DMS153 (cell line): ENCODE measurements at places on chromosomes 5 and 9.

GRCh38 chr5:114266374-114266773, 95.5 kb upstream of the KCNN2 start:
- no peak for DNase-seq

DNA sequence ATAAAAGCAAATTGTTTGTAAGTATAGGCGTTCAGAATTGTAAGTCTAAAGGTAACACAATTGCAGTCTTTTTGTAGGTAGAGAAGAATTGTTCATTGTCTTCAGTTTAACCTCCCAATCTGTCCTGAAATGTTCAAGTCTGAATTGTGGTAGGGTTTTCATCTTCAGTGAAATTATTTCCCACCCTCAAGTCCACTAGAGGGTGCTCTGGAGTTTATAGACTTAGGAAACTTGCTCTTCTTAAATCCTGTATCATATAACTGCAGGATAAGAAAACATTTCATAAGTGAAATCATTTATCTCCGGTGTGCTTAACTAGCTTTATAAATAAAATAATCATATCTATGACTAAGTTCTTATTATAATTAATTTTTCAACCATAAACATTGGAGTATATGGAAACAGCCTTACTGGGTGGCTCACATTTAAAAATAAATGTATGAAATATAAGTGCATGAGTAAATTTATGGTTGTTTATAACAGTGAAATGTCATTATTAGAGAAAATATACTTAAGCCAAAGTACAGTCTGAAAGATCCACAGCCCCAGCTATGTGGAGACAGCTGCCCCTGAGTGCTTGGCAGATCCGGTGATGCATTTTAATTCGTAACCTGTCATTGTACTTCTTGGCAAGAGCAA, 182.4 kb upstream of the OTULINL start:
- DNase-seq, result peak; percentile 47

- DNase-seq, result no peak
Observed at GRCh38 chr5:133682451-133682850, 70.1 kb upstream of the FSTL4 start.

- DNase-seq, result no peak
Observed at GRCh38 chr5:77102549-77102948, 15.5 kb upstream of the ZBED3 start.

DNA sequence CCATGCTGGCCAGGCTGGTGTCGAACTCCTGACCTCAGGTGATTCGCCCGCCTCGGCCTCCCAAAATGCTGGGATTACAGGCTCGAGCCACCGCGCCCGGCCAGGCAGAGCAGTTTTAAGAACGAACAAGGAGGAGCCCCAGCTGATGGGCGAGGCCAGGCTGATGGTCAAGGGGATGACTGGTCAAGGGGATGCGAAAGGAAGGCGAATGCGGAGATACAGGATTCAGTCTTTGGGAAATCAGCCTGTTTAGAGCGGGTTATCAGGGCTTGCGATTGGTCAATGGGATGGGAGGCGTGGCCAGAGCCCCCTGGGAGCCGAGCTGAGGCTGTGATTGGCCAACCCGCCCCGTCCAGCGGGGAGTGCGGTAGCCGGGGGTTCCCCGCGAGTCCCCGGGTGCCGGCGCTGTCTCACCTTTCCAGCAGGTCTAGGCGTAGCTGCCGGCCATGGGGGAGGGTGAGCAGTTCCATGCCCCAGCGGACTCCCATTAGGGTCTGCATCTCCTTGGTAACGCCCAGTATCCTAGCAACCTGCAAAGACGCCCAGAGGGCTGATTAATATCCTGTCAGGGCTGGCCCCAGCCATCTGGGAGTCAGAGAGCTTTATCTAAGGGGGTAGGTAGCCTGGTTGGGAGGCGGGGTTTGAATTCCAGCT, 7.5 kb upstream of the TOR2A start:
- peak; percentile 61 for DNase-seq

DNA sequence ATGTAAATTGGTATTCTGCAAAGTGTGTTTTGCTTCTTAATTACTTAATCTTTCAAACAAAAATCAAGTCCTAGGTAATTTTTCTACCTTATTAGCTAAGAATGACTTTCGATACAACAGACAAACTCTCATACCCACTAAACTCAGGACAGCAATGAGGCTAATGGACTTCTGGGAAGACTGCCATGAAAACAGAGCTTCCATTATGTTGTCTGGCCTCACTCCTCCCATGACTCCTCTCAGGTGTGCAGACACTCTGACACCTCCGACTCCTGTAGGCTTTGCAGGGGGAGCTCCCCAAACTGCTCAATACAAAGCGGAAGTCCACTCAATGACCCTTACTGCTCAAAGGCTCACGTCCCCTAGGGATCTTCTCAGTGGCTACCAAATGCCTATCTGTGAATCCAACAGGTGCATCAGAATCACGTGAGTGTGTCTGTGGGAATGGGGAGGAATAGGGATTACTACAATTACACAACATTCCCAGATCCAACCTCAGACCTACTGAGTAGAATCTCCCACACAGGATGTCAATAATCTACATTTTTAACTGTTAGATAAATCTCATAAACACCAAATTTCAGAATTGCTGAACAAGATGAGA, 289.9 kb downstream of the RAB3C start:
- peak; percentile 49 for DNase-seq

- DNase-seq, result no peak
Observed at GRCh38 chr5:96875791-96876291, 459 bp upstream of the ERAP2 start.

DNA sequence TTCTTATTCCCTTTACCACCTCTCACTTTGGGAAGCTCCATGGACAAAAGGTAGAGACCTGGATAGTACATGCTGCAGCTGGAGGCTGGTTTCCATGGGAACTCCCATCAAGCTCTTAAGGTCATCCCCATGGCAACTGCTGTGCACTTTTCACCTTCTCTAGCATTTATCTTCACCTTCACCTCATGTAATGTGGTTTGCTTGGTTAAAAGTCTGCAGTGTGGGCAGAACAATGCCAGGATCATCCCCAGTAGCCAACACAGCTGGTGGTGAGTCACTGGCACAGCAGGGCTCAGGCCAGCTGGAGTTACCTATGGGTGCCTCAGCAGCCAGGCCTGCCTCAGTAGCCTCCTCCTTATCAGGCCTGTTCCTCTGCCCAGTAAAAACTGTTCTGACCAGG, 210.5 kb downstream of the GRIA1 start:
- no peak for DNase-seq

DNA sequence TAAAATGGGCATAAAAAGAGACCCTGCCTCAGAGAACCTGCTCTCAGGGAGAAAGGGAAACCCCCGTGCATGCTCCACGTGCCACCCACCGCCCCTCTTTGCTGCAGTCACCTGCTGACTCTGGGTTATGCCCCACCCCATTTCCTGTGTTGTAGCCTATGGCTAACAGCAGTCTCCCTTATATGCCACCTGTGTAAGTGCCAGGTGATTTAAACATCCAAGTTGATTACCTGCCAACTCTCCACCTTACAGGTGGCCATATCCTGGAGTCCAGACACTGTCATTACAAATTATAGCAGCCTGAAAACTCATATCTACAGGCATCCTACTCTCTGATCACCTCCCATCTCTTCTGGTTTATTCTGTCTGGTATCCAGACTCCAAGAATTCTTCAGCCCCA, 242.6 kb downstream of the HSPA4 start:
- peak; percentile 73 for DNase-seq

DNA sequence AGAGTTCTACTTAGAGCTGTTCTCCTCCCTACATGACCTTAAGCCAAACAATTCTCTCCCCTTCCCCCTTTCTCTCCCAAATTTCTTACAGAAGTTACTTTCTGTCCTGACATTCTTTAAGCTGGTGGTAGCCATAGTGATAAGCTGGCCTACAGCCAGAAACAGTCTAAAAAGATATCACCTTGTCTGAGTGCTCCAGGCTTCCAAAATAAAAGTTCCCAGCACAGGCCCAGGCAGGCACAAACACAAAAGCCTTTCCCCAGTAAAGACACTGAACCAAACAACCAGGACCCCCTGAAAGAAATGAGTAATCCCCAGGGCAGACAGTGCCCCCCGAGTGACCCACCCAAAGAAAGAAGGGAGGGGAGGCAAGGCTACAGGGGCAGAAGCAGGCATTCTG, 19.2 kb downstream of the SIL1 start:
- DNase-seq, result no peak

DNA sequence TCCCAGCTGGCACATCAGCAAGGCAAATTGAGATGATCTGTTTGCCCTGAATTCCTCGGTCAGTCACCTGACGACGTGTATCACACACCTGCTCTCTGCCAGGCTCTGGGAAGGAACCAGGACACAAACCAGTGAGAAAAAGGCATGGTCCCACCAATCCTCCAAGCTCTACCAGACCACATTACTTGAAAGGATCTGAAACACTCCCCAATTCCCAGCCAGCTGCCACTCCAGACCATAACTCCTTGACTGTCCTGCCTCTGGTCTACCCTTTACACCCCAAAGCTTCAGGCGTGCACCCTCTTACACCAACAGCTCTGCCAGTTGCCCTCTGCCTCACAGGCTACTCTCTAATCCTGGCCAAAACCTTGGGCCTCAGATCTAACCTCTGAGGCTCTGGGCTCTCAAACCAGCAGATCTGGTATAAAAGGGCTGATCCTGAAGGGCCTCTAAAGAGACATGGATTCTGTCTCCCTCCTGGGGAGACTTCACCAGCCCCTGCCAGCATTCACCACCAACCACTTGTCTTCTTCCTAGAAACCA, 6.8 kb downstream of the MGAT1 start:
- DNase-seq, result no peak

GRCh38 chr9:16252616-16253015, 617.9 kb downstream of the BNC2 start:
- no peak for DNase-seq

GRCh38 chr5:33934176-33934575, 2.0 kb upstream of the RXFP3 start:
- no peak for DNase-seq

GRCh38 chr9:127873223-127873691, 4.2 kb downstream of the AK1 start:
- DNase-seq, result no peak

DNA sequence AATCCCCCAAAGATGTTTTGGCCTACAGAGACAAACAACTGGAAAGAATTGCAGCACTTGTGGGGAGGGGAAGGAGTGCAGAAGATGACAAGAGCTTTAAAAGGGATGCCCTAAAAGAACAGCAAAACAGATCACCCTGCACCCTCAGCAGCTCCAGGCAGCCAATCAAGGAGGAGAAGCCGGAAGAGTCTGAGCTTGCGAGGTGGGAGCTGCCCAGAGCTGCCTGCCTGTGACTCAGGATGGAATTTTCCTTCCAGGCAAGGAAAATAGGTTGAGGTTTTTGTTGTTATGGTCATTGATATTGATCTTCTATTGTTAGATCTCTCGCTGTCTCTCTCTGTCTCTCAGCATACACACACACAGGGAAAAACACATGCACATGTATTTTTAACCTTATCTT, 70.3 kb upstream of the MAP1B start:
- no peak for DNase-seq

DNA sequence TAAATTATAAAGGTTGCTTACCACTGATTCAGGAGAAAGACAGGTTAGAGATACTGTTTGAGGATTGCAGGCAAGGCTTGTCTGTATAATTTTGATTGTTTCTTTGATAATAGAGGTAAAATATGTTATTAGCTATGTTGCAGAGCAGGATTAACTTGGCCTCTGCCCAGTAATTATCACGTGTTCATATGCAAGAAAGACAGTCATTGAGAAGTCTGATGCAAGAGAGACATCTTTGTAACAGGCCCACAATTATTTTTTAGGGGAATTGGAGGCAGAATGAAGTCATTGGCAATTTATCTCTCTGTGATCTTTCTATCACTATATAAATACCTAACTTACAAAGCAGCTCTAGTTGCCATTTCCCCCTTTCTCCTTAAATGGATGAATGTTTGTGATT, 46.0 kb downstream of the SLC44A1 start:
- no peak for DNase-seq

- no peak for DNase-seq
Observed at GRCh38 chr5:100860407-100860806, 42.7 kb downstream of the ST8SIA4 start.

- no peak for DNase-seq
Observed at GRCh38 chr9:77816641-77817341, 168.7 kb upstream of the GNA14 start.

DNA sequence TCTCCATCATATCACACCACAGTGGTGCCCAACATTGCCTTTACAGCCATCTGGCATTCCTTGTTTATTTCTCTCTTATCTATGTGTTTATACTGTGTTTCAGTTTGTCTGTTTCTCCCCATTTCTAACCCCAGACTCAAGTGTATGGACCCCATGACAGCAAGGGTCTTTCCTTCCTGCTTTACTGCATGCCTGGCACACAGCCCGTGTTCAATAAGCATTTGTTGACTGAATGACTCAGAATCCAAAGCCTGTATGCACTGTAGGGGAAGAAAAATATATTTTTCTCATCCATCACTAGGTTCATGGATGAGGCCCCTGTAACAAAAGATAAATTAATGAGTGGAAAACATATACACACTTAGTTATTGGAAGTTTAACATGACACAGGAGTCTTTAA, 190.8 kb upstream of the SEMA6A start:
- DNase-seq, result no peak

GRCh38 chr5:96344678-96345577, 88.1 kb downstream of the PCSK1 start:
- peak; percentile 67 for DNase-seq

DNA sequence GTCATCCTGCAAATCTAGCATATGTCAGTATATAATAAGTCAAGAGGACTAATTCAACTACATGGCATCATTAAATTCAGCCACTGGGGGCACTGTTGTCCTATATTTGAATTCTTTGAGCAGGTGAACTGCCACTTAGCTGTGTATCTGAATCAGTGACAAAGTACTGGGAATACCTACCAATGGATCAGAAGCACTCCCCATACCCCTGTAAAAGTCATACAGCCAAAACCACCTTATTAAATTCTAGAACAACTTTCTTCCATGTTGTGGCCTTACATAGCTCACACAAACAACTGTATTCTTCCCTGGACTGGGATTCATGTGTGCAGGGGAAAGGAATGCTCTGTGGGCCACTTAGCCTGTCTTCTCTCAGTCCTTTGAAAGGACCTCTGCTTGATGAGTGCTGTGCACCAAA, 57.4 kb upstream of the PLPP6 start:
- DNase-seq, result peak; percentile 59

- no peak for DNase-seq
Observed at GRCh38 chr5:81517462-81517861, 123.5 kb upstream of the ACOT12 start.

- no peak for DNase-seq
Observed at GRCh38 chr5:145495741-145496140, 339.4 kb downstream of the PRELID2 start.

DNA sequence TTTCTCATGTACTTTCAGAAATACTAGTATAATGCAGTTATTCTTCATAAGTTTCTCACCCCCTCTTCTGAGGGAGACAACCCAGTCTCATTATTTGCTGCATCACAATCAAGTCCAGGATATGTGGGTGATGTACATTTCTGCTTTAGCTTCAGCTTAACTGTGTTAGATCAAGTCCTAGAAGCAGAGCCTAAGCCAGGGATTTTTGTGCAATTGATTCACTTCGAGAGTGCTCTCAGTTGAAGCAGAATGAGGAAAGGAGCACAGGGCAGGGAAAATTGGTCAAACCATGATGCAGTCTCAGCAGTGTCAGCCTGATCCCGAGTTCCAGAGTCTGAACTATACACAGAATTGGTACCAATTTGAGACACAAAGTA, 15.1 kb downstream of the HNRNPK start:
- DNase-seq, result peak; percentile 26

- no peak for DNase-seq
Observed at GRCh38 chr5:8192840-8193239, 323.9 kb downstream of the MTRR start.

- no peak for DNase-seq
Observed at GRCh38 chr5:108366500-108366899, 15.4 kb downstream of the FBXL17 start.

GRCh38 chr5:5419291-5420210, 2.9 kb upstream of the ICE1 start:
- DNase-seq, result peak; percentile 74
